Psoas muscle (tissue), 8 donors: ENCODE measurements at places on chromosomes 5 and 9. TPM values are rescaled to one million over a fixed set of nuclear protein-coding genes. Genes with fewer than 3 reads are reported as not detected.

- H3K4me1 ChIP-seq = peaks cover 8% of the 10 kb centered on the region
- H3K27ac ChIP-seq = no peak overlapping the region
- DNase-seq = no peak
- no peaks in the 10 kb centered on the region for H3K27me3 ChIP-seq
These were observed 47.0 kb upstream of the CAST start for GRCh38 chr5:96615223-96615622.

DNA sequence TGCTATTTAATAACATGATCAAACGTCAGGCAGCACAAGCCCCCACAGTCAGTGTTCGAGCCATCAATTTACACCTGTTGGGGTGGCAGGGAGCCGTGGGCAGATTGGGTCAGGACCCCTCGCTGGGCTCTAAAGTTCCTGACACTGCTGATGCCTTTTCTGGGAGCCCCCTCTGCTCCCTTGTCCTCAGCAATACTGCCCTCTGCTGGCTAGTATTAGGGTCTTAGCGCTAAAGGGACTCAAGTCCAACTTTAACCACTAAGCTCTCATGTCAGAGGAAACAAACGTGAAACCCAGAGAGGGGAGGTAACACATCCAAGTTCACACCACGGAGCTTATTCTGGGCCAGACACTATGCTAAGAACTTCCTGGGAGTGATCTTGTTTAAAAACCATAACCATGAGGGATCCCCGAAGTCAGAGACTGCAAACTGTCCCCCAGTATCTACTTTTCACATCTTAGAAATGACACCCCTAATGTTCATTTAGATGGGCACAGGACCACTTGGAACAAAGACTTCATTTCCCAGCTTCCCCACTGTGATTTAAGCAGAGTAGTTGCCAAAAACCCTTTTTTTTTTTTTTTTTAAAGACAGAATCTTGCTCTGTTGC is 20.4 kb downstream of the ANKS6 start:
- no peaks in the 10 kb centered on the region for H3K4me1 ChIP-seq
- no peaks in the 10 kb centered on the region for H3K27me3 ChIP-seq
- no peak overlapping the region for H3K27ac ChIP-seq
- H3K4me3 ChIP-seq = no peak overlapping the region
- H3K36me3 ChIP-seq = peaks cover 4% of the 10 kb centered on the region

The MVB12B gene
- 7.8 TPM for total RNA-seq

DNA sequence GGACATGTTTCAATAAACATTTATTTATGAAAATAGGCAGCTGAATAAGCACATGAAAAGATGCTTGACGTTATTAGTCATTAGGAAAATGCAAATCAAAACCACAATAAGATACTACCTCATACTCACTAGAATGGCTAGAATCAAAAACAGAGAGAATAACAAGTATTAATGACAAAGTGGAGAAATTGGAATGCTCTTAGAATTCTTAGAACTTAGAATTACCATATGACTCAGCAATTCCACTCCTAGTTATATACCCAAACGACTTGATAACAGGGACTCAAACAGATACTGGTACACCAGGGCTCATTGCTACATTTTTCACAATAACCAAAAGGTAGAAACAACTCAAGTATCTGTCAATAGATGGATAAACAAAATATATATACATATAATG is 15.1 kb upstream of the TRIM36 start:
- no peak for DNase-seq
- H3K27ac ChIP-seq = no peak overlapping the region
- H3K4me1 ChIP-seq = peaks cover 3% of the 10 kb centered on the region
- H3K27me3 ChIP-seq = peaks cover 7% of the 10 kb centered on the region

The UCK1 gene
- 40.0 TPM for total RNA-seq

DNA sequence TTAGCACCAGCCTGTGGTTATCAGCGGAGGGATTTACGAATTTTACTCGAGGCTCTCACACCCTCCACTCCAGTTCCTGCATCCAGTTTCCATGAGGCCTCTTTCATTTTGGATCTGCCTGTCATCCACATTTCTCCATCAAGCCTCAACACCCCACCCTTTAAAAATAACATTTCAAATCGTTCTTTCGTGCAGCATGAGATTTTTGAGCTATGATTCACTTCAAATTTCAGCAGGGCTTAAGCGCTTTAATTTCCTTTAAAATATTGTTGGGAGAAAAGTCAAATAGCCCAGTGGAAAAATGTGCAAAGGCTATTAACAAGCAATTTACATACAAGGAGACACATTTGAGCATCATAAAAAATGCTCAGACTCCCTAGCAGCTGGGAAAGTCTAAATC is 103.2 kb downstream of the MSX2 start:
- H3K4me1 ChIP-seq = no peaks in the 10 kb centered on the region
- DNase-seq = no peak
- peaks cover 8% of the 10 kb centered on the region for H3K27me3 ChIP-seq
- no peaks in the 10 kb centered on the region for H3K36me3 ChIP-seq
- no peak overlapping the region for H3K4me3 ChIP-seq
- H3K27ac ChIP-seq = no peak overlapping the region

GRCh38 chr9:79390077-79390698 is 181.6 kb upstream of the TLE4 start:
- no peaks in the 10 kb centered on the region for H3K4me1 ChIP-seq
- DNase-seq = no peak
- H3K36me3 ChIP-seq = no peaks in the 10 kb centered on the region
- no peak overlapping the region for H3K4me3 ChIP-seq
